ENCODE measurements at places on chromosomes 12 and 14. TPM values are rescaled to one million over a fixed set of nuclear protein-coding genes. Genes with fewer than 3 reads are reported as not detected.
A peak's percentile ranks its signal among the peaks of the same experiment; 100 is the strongest.

Gene OR4L1
- total RNA-seq, result not detected

DNA sequence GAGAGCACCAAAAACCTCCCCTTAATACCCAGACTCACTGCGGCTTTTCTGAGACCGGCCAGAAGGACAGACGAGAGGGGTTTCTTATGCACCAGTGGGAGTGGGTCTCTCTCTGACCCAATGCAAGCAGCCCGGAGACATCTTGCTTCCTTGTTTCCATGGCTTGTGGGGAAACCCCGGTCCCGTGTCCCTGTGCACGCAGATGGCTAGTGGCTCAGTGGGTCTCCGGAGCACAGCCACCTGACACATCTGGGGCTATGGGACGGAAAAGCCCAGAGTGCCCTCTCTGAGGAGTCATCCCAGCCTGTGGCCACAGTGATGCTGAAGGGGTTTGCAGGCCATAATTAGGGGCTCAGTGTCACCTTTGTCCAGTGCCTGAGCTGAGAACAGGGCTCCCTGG, 197.6 kb downstream of the PHETA1 start:
- no peak for DNase-seq

DNA sequence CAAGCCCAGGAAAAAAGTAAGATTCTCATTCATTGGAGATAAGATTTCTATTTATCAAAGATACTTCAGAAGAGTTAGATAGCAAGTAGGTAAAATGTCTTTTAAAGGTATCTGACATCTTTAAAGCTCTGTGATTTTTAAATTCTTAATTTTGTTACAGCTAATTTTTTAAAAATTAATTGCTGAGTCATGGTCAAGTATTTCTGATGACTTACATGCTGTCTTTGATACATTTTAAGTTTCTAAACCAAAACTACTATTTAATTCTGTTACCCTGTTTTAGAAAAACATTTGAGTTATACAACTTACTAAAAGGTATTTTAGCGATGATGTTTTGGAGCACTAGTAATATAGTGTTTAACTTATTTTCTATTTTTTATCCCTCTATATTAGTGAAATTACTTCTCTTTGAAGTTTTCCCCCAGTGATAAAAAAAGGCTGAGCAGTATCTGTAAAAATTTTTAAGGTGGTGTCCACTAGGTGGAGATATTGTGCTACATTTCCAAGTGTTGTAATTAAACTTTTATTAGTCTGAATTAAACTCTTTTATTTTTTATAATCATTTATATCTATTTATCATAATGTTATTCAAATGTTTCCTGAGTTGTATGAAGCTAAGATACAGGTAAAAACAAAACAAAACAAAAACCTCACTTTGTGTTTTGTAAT, 11.5 kb downstream of the ALG10 start:
- no peak for DNase-seq

GRCh38 chr12:28512406-28512805, 322.1 kb downstream of the CCDC91 start:
- no peak for DNase-seq

DNA sequence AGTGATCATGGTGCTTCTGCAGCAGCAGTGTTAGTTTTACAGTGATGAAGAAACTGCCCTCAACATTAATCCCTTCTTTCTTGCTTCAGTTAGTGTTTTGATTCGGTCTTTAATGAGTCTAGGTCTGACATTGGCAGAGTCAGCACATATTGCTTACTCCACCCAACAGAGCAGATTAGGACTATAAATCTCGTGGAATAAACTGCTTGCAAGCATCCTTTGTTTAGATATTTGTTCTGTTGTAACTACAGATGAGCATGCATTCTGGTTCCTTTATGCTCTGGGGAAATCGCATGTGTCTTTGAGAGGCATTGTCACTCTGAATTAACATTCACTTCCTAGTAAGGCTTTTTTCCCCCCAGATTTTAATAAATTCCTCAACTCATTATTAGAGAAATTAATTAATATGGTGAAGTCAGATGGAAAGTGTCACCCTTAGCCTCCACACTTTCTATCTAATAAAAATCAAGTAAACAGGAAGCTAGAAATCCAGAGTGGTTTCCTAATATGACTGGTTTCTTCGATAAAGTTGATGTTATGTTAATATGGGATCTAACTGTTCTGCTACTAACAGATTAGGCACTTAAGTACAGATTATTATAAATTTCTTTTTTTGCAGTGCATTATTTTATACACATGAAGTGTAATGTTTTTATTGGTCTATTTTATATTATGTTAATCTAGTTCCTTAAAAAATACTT, 86.2 kb upstream of the SSTR1 start:
- no peak for DNase-seq

DNA sequence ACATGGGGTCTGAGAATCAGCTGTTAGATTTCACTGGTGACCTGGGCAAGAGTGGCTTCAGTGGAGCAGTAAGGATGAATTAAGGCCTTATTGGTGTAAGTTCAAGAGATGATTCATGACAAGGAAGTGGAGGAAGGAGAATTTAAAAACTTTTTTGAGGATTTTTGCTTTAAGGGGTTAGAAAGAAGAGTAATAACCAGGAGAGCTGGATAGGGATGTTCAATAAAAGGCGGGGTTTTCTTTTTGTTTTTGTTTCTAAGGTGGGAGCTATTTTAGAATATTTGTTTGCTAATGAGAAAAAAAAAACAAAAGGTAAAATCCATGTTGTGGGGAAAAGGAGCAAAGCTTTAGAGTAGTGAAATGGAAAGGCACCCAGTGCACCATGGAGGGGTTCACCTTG, 15.2 kb upstream of the TUBA1B start:
- no peak for DNase-seq

Gene COCH
- 0.39 TPM for total RNA-seq

Gene A2M
- total RNA-seq, result 77.1 TPM

- DNase-seq, result no peak
Measured at GRCh38 chr14:100394886-100395672, 71.9 kb downstream of the SLC25A47 start.

GRCh38 chr12:120833849-120834248, 70.3 kb downstream of the SPPL3 start:
- peak; percentile 38 for DNase-seq

DNA sequence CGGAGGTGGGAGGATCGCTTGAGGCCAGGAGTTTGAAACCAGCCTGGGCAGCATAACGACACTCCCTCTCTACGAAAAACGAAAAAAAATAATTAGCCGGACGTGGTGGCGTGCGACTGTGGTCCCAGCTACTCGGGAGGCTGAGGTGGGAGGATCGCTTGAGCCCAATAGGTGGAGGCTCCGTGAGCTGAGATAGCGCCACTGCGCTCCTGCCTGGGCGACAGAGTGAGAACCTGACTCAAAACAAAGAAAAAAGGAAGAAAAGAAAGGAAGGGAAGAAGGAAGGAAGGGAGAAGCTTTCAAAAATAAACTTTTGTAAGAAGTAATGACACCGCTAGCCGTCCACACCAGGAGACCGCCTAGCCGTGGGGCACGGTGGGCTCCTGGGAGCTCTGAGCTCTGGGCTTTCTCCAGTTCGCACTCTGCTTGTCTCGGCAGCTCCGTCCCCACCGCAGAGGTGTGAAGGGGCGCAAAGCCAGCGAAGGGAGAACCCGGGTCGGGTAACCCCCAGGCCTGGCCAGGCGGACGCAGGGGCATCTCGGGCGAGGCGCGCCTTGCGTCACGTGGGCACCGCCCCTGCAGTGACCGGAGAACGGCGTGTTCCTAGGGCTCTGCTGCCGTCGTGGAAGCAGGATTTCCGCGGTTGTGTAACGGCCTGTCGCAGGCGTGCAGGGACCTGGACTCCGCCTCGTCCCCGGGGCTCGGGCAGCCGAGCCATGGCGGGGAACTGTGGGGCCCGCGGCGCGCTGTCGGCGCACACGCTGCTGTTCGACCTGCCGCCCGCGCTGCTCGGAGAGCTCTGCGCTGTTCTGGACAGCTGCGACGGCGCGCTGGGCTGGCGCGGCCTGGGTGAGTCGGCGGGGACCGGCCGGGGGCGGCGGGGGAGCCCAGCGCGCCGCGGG, at the start of gene IRAK3:
Gene IRAK3 (plus strand): TSS at position 631 of the 902 bp plus-strand sequence. CDS start 86 bp downstream, at position 717.
- peak; percentile 73 for DNase-seq

- no peak for DNase-seq
Measured at GRCh38 chr12:3745152-3745551, 7.8 kb downstream of the CRACR2A start.

Gene ACTN1
- total RNA-seq, result 10.0 TPM

DNA sequence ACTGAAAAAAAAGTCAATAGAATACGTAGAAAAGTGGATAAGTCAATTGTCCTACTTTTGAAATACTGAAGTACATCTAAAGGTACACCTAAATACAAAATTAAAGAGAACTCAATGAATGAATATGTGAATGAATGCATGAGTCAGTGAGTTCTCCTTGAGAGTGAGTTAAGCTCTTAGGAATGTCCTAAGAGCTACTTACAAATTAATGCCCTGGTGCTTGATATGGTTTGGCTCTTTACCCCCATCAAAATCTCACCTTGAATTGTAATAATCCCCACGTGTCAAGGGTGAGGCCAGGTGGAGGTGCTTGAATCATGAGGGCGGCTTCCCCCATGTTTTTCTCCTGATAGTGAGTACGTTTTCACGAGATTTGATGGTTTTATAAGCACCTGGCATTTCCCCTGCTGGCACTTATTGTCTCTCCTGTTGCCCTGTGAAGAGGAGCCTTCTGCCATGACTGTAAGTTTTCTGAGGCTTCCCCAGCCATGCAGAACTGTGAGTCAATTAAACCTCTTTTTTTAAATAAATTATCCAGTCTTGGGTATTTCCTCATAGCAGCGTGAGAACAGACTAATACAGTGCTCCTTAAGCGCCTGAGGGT, 192.2 kb upstream of the ARHGAP5 start:
- no peak for DNase-seq

Gene EXOC3L4
- 0.35 TPM for total RNA-seq

- no peak for DNase-seq
Measured at GRCh38 chr12:80470403-80470802, 26.4 kb downstream of the PTPRQ start.

- DNase-seq, result no peak
Measured at GRCh38 chr14:24080888-24081738, 9.8 kb downstream of the CPNE6 start.

Gene TGM1
- total RNA-seq, result not detected

GRCh38 chr12:53201177-53201541, 5.9 kb downstream of the ITGB7 start:
- DNase-seq, result no peak

DNA sequence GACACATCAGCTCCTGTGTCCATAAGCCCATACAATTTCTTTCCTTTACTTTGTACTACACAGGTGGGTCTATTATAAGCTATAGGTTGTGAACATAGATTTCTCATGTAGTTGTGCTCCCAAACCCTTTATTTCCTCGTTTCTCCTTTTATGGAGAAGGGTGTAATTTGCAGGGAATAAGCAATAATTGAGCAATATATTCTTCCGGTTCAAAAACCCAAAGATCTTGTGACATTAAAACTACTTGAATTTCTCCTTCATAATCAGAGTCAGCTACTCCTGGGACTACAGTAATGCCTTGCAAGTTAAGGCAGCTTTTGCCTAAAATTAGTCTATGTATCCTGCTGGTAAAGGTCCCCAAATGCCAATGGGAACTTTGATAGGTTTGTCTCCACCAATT, 19.1 kb upstream of the MAPKAPK5 start:
- no peak for DNase-seq

Gene SLC39A2
- total RNA-seq, result not detected

GRCh38 chr12:88518863-88519403, 61.3 kb downstream of the KITLG start:
- peak; percentile 51 for DNase-seq

DNA sequence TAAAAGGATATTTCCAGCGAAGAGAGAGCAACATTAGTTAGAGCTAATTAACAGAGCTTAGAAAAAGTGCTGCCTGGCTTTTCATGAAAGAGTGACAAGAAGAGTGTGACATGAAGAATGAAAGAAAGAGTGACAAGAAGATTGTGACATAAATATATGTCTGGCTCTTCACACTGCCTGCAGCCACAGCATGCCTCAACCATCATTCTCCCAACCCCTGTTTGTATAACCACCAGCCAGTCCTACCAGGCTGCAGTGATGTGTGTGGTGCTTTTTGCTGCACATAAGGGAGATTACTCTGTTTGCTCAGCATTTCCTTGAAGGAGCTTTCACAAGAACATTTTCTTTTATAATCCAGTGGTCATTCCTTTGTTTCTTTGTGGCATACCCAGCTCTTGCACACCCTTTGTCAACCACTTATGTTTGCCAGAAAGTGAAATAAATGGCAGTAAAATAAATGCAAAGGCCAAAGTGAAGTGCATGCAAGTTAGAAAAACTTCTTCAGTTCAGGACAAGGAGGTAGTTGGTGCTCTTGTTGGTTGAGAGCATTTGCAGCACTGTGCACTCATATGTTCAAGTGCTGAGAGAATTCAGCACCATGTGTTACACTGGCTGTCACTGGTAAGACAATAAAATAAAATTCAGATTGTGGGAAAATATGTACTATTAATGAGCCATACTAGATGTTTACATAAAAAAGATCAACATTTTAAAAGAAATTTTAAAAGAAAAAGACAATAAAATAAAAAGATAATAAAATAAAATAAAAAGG, 50.6 kb downstream of the KIF21A start:
- no peak for DNase-seq

Gene RTL1
- total RNA-seq, result not detected

DNA sequence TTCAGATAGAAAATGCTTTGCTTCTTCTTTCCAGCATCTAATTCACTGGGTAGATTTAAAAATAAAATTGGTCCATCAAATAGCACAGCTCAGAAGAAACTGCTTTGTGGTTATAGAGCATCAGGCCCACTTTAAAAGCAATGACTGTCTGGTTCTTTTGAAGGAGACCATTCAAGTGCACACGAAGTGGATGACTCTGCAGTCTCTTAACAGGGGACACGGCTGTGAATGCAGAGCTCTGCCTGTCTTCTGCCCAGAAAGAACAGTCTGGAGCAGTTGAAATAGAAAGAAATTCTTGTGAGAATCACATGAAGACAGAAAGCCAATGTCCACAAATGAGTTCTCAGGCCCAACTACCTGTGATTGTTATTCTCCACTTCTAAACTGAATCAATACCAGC, 138.7 kb upstream of the PLEKHA5 start:
- DNase-seq, result no peak

DNA sequence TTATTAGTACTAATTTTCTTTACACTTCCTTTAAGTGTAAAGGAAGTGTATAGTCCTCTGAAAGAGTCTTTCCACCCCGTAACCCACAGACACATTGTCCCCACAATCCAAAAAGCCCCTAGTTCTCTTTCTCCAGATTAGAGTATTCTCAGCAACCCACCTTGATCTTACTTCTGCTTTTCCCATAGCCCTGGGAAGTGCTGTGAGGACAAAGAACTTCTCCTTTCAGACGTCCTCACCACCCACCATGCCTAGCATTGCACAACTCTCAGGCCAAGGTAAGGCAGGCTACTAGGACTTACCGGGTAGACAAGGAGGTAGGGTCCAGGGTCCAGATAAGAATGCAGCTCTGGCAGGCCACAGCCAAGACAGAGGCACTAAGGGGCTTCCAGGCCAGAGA, 7.4 kb downstream of the AAAS start:
- no peak for DNase-seq

All from gastrocnemius medialis (tissue), 4 donors.